Activated CD4-positive, alpha-beta T cell treated with anti-CD3 and anti-CD28 coated beads for 24 hours (primary cell): ENCODE measurements at places on chromosomes 13 and 19.

- DNase-seq: no peak
Measured at GRCh38 chr13:100976993-100977392, 302.4 kb upstream of the TMTC4 start.

DNA sequence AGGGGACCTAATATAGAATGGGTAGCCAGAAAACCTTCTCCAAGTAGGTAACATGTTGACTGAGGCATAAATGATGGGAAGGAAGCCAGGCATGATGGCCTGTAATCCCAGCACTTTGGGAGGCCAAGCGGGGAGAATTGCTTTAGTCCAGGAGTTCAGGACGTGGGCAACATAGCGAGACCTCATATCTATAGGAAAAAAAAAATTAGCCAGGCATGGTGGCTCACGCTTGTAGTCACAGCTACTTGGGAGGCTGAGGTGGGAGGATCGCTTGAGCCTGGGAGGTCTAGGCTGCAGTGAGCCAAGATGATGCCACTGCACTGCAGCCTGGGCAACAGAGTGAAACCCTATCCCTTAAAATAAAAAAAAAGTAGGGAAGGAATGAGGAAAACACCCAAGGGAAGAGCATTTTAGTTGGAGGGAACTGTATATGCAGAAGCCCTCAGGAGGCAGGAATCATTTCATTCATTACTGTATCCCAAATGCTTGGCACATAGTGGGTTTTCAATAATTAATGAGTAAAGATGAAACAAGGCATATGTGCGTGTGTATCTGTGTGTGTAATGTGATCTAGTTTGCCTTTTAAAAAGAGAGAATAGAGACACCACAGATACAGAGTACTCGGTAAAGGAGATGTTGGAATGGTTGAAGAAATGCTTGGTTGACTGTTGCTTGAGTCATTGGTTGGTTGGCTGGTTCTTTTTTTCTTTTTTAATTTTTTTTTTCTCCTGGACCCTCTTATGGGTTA is 2.2 kb upstream of the NUP62 start:
- DNase-seq: no peak

DNA sequence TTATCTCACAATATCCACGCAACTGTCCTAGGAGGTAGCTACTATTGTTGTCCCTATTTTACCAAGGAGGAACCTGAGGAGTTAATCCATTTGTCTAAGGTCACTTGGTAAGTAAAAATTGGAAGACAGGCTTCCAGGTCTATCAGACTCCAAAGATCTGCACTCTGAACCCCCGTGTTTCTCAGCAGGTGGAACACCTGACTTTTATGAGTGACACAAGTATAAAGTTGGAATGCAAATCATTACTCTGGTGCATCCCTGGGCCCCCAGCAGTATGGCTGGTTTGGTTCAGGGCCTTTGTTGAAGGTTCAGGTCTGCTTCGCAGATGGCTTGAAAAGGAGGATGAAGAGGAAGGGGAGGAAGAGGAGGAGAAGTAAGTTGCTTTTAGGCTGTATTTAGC is 46.0 kb downstream of the RGCC start:
- DNase-seq: no peak

DNA sequence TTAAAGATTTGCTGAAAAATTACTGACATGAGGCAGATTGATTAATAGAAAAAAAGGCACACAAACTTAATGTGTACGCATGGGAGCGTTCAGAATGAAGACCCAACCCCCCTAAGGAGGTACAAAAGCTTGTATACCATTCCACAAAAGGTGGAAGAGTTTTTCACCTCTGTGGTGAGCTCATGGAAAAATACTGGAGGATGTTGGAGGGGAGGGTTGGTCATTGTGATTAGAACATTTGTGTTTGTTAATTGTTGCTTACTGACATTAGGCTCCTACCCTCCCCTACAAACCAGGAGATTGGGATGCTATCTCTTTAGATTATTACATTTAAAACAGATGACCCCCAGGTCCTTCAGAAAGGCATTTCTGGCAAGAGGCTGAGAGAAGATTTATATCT is 1973.3 kb downstream of the OLFM4 start:
- DNase-seq: no peak

- DNase-seq: no peak
Measured at GRCh38 chr19:17332360-17332676, 2.3 kb downstream of the ANO8 start.
